ENCODE measurements at places on chromosomes 4 and X.

DNA sequence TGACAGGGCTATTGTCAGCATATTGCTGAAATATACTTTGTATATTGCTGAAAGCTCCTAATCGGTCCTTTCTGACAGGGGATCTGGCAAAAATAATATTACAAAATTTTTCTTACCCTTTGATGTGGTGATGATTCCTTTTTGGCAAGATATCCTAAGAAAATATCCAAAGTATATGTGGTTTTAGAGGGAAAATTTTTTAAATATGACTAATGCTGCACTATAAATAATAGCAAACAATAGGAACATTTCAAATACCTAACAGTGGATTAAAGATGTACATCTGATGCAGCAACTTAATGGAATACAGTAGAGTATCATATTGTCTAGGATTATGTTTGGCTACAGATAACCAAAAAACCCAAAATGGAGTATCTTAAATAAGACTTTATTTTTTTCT, 49.6 kb downstream of the RRAGB start:
- DNase-seq = no peak

- DNase-seq = no peak
Observed at GRCh38 chr4:22315628-22316027, 200.2 kb downstream of the ADGRA3 start.

- no peak for DNase-seq
Observed at GRCh38 chr4:13243152-13243551, 241.0 kb downstream of the RAB28 start.

GRCh38 chrX:47200385-47201150, 6.9 kb downstream of the UBA1 start:
- DNase-seq = no peak

GRCh38 chr4:53507671-53508286, 83.5 kb downstream of the LNX1 start:
- no peak for DNase-seq

- DNase-seq = no peak
Observed at GRCh38 chrX:153064061-153064460, 7.8 kb downstream of the PNMA3 start.

- DNase-seq = no peak
Observed at GRCh38 chrX:119684916-119685224, 8.1 kb downstream of the SEPTIN6 start.

DNA sequence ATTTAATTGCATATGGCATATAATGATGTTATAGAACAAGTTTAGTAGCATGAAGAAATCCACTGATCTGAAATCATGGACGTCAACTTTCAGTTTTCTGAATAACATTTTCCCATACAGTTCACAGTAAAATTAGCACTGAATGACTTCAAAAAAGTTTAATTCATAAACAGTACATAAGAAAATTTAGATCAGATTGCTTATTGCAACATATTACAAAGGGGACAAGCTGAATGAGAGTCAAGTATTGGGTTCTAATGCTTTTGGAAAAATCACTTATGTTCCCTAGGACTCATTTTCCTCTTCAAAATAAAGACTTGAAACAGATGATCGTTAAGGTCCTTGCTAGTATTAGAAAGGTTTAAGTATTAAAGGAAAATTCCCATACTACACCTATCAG, 898.3 kb upstream of the INTU start:
- DNase-seq = no peak

GRCh38 chr4:105631818-105632400, 76.6 kb downstream of the INTS12 start:
- no peak for DNase-seq

DNA sequence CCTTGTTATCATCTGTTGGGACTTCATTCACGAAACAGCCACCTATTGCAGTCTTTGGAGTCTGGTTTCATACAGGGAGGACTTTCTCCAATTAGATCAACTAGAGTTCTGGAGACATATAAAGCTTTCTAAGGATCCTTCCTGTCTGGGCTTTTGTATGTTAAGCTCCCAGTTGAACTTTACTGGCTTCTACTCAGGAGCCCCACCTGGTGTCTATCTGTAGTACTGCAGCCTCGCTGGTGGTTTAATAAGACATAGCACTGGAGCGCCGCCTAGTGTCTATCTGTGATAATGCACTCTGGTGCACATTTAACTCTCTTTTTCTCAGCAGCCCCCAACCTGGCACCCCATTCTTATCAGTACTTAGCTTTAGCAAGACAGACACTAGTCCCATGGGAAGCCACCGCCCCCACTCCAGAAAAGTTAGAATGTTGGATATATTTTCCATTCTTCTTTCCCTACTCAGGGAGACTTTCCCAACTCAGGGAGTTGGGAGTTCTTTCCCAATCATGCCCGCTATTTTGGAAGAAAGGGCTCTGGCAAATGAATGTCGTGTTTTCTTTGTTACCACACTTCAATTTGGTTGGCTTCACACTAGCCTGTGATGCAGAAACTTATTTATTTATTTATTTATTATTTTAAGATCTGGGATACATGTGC, 36.9 kb upstream of the SYTL4 start:
- peak; percentile 90 for DNase-seq

GRCh38 chr4:141375855-141376254, 155.2 kb downstream of the ZNF330 start:
- no peak for DNase-seq

GRCh38 chrX:129980540-129981199, 1.8 kb upstream of the BCORL1 start:
- DNase-seq = peak; percentile 73

DNA sequence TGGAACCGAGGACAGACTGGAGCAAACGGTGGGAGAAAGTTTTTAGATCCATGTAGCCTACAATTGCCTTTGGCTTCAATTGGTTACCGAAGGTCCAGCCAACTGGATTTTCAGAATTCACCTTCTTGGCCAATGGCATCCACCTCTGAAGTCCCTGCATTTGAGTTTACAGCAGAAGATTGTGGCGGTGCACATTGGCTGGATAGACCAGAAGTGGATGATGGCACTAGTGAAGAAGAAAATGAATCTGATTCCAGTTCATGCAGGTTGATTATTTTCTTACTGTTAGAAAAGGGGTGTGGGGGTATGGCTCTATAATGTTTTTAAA, 702 bp downstream of the KLHL5 start:
- no peak for DNase-seq

- no peak for DNase-seq
Observed at GRCh38 chr4:26076000-26076587, 162.1 kb downstream of the SMIM20 start.

DNA sequence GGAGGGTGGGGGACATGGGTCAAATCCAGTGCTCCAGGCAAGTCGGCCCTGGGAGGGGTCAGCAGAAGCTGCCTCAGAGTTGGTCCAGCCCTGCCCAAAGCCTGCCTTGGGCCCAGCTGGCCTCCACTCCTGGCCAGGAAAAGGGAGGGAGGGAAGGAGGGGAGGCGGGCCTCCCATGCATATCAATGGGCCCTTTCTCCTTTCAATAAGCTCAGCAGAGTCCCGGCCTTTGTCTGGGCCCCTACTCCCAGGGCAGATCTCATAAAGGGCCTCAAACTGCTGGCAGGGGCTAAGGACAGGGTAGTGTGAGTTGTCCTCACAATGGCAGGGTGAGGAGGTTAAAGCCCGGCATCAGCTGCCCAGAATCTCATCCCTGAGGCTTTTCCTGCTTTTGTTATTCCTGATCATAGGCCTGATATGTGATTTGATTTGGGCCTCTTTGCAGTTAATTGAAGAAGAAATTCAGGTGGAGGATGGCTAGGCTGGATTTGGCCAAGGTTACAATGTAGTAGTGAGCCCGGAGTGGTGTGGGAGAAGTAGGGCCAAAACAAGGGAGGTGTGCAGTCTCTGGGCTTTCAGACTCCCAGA, 121.1 kb upstream of the ATP6AP2 start:
- DNase-seq = no peak

DNA sequence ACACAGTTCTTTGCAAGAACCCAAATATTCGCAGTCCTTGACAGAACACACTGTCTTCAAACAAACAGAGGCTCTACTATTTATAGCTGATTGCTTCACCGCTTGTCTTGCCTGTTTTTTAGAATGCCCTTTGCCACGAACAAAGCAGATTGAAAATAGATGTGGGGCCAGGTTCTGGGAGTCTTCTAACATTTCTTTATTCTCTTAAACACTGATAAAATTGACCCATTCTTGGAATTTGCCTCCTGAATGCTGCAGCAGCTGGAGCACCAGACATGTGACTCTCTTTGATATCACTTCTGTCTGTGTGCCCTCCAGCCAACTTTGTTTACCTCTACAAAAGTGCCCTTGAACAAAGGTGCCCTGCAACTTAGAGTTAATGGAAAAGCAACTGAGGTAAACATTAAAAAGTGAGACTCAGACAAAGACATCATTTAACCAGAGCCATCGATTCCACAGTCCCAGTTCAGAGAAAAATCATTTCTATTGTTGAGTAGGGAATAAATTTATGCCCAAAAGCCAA, 64.2 kb upstream of the SPP1 start:
- no peak for DNase-seq

- DNase-seq = no peak
Observed at GRCh38 chr4:113756005-113756410, 5.5 kb downstream of the CAMK2D start.

- DNase-seq = no peak
Observed at GRCh38 chr4:180999217-180999616, 1244.0 kb upstream of the TENM3 start.

DNA sequence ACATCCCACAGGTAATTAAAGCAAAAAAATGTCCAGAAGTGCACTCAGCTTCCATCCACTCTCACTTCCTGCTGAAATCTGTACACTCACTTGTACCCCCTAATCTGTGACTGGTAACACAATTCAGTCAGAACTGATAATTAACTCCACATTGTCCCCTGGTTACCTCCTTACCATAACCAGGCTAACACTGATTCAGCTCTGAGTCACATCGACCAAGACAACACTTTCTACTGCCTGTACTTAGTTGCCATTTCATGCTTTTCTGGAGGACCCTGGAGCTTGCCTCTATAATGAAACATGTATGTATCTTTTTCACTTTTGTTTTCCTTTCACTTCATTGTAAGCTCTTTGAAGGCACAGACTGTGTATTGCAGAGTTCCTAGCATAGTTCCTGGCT, 130.9 kb upstream of the GABRG1 start:
- no peak for DNase-seq

GRCh38 chrX:151346931-151347543, 50.0 kb upstream of the VMA21 start:
- no peak for DNase-seq

DNA sequence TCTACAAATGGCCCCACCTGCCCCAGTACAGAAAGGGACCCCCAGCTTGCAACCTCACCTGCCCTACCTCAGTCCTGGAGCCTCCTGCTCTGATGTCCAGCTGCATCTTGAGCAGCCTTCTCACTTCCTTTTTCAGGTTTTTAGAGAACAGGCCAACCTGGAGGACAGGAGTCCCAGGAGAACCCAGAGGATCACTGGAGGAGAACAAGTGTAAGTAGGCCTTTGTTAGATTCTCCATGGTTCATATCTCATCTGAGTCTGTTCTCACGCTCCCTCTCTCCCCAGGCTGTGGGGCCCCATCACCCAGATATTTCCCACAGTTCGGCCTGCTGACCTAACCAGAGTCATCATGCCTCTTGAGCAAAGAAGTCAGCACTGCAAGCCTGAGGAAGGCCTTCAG, 3.6 kb downstream of the MAGEA11 start:
- no peak for DNase-seq

GRCh38 chr4:10135260-10135659, 18.7 kb upstream of the WDR1 start:
- no peak for DNase-seq

DNA sequence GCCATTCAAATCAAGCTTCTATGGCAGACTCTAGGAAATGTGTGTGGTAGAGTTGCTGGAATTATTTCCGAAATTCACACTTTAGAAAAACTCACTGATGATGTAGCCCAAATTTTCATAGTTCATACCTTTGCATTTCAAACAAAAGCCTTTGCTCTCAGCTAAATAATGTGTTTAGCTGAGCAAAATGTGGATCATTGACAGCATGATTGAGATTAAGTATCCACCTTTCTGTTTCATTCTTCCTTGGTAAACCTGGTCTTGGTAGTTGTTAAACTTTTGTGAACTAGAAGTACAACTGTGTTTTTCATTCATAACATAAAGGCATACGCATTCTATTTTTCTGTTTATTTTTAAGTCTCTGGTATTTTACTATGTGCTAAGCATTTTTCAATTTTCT, 7.2 kb downstream of the PCDH7 start:
- DNase-seq = no peak

GRCh38 chr4:184097241-184097605, 120.5 kb downstream of the ENPP6 start:
- peak; percentile 22 for DNase-seq

- no peak for DNase-seq
Observed at GRCh38 chrX:57232658-57233360, 53.7 kb upstream of the FAAH2 start.

GRCh38 chr4:85153221-85153620, 186.7 kb upstream of the WDFY3 start:
- DNase-seq = no peak

DNA sequence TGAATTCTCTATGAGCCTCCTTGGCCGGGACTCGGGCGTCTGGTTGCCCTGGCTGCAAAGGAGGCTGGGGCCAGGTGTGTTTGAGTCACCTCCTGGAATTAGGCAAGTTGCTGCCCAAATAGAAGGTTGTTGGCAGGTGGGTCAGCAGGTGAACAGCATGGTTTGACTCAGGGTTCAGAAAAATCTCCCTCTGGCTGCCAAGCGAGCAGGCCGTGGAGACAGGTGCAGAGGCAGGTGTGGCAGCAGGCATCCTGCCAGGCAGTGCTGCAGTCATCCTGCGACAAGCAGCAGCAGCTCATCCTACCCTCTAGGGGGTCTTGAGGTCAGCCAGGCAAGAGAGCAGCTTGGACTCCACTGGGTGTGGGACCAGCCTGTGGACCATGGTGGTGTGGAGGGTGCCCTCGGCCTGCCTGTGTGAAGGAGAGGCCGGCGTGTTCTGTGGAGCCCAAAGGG, 8.2 kb downstream of the MSANTD1 start:
- DNase-seq = no peak

DNA sequence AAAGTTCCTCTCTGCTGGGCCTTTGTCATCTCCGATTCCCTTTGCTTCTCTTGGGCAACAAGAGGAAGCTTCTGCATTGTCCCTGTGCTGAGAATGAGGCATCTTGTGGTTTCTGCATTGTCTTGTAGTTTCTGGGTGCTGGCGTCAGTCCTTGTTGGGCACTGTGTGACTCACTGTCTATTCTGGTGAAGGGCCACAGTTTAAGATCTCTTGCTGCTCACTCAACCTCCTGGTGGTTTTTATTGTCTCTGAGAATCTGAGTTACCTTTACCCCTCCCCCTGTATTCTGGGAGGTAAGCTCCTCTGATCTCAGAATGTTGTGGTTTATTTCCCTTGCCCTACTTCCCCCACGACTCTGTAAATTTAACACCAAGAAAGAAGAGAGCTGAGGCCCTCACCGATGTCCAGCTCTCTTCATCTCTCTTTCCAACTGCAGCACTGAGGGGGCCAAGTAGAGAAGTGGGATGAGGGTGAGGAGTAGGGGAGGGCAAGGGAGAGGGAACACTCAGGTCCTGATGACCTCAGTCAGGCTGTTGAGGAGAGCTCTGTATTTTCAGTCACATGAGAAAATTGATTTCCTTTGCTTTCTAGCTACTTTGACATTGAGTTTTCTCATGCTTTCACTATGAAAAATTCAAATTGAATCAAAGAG, 441.6 kb upstream of the PITX2 start:
- no peak for DNase-seq

- no peak for DNase-seq
Observed at GRCh38 chrX:41921492-41922430, 1.6 kb downstream of the CASK start.
